ENCODE measurements at places on chromosomes 3 and 15. TPM values are rescaled to one million over a fixed set of nuclear protein-coding genes. Genes with fewer than 3 reads are reported as not detected.

The HDAC11 gene
- 14.8 TPM for polyA plus RNA-seq

The HACD3 gene
- polyA plus RNA-seq, result 188 TPM

The TAGLN3 gene
- 2.3 TPM for polyA plus RNA-seq

The STRIT1 gene
- polyA plus RNA-seq, result 1.5 TPM

Data from left kidney (tissue), 8 donors.